ENCODE measurements at places on chromosomes 5 and 9.

DNA sequence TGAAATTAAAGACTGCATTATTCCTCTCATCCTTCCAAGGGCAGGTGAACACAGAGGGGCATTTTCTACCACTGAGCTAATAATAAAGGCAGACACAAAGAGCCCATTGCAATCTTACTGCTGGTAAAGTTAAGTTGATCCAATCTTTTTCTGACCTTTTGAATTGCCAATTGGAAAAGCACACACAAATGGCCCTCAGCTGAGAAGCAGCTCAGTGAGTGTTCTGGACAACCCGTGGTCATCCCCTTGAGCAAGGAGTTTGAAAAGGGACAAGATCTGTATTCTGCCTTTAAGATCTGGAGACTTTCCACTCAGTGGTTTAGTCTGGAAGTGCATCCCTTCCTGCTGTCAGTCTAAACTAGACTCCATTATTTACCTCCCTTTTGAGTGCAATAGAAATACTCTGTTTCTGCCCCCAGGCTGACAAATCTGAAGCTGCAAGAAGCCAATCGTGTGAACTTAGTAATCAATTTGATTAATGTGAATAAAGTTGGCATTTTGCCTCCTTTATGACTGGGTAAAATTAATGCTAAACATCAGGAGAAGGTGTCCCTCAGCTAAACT lies 835.7 kb downstream of the MAT2B start:
- DNase-seq, result no peak

DNA sequence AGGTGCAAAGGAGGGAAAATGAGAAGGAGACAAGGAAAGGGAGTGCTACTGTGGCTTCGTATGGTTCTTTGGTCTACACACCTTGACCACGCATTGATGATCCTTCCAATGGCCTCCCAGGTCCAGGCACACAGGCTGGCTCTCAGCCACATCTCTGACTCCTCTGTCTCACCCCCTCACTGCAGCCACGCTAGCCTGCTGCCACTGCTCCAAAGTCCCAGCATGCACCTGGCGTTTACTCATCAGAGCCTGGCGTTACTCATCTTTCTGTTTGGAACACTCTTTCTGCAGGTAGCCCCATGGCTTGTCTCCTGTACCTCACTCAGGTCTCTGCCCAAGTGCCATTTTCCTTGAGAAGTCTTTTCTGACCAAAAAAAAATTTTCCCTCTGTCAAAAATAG lies 195.5 kb downstream of the SNCAIP start:
- DNase-seq, result no peak

DNA sequence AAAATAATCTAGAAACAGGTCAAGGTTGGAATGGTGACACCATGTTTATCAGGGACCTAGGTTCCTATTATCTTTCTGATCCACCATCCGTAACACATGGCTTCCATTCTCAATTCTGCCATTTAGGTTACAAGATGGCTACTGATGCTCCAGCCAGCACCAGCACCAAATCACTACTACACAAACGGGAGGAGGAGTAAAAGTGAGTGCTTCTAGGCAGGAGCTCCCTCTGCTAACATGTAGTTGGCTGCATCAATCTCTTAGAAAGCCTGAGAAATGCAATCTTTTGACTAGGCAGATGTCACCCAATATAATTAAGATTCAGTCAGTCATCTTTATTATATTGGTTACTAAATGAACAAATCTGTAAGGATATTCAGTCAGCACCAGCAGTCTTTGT lies 515.9 kb downstream of the RAB3C start:
- DNase-seq, result no peak

DNA sequence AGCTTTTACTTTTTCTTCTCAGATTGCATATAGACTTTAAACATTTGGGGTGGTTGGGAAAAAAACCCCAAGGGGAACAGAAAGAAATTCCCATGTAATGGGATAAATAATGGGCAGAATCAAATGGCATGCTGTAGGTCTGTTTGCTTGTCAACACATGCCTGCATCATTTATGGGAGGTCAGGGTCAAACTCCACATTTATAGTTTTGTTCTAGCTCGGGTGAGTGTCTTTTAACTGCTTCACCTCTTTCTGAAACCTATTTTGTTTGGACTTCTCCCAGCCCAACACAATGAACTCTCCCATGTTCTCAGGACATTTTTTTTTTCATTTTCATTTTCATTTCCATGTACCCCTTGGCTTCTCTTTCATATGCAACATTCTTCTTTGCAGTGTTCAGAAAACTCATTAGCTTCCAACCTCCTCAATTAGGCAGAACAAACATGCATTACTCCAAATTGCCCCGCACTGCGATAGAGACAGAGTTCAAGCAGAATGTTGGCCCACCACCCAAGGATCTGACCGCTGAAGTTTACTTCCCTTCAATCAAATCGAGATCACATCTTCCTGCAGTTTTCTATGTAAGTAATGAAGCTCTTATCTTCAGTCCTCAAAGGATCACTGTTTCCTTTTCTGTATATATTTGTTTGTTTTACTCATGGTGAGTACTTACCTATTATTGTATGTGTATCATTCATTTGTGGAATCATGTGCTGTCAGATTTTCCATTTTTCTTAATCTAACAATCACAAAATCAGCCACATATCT lies 354.6 kb downstream of the ZSWIM6 start:
- no peak for DNase-seq

- DNase-seq, result no peak
Observed at GRCh38 chr5:110663525-110663924, 62.9 kb downstream of the TMEM232 start.

DNA sequence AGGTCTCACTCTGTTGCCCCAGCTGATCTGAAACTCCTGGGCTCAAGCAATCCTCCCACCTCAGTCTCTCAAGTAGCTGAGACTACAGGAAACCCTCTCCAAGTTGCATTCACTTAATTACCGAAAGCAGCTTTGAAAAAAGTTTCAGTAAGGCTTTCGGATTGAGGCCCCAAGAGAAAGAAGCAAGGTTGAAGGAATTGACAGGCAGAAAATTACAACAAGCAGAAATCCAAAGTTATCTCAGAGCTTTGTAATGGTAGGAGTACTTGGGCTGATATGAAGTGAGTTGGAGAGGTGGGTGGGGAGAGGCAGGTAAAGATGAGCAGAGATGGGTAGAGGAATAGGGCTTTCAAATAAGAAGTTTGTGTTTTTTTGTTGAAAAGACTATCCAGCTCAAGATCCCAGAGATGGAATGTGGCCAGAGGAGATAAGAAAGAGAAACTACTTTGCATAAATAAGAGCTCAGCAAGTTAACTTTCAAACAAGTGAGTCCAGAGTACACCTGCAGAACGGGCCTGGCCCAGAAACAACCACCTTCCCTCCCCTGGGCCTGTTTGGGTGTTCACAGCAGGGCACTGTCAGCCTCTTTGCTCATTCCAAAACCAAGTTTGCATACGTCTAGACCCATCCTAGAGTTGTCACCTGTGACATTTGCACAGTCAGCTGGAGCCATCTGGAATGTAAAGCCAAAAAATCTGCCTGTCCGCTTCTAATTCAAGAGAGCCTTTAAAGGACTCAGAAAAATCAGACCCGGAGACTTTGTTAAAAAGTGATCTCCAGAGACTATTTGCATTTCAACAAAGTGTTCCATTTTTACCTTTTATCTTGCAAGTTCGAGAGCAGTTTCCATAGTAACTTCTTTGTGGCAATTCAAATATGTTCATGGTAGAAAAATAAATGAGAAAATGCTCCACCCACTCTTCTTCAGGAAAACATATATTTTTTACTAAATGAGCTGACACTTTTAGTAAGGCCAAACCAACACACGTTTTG lies 2.2 kb upstream of the CLINT1 start:
- no peak for DNase-seq

GRCh38 chr5:157342822-157343402 lies 77.0 kb downstream of the CYFIP2 start:
- DNase-seq, result peak; percentile 12

DNA sequence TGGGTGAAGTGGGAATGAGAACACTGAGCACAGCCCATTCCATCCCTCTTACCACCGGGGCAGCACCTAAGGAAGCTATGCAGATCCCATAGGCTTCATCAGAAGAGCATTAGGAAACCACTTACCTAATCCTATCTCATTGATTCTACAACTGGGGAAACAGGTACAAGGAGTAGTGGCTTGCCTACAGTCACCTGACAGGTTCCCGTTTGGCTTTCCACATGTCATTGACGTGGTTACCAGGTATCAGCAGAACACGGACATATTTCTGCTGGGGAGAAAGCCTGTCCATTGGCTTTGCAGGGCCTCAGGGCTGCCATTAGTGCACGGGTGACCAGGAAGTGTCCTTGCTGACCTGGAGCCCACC lies 11.3 kb downstream of the AFAP1L1 start:
- DNase-seq, result no peak

GRCh38 chr5:148810823-148811222 lies 15.6 kb upstream of the ADRB2 start:
- DNase-seq, result no peak

DNA sequence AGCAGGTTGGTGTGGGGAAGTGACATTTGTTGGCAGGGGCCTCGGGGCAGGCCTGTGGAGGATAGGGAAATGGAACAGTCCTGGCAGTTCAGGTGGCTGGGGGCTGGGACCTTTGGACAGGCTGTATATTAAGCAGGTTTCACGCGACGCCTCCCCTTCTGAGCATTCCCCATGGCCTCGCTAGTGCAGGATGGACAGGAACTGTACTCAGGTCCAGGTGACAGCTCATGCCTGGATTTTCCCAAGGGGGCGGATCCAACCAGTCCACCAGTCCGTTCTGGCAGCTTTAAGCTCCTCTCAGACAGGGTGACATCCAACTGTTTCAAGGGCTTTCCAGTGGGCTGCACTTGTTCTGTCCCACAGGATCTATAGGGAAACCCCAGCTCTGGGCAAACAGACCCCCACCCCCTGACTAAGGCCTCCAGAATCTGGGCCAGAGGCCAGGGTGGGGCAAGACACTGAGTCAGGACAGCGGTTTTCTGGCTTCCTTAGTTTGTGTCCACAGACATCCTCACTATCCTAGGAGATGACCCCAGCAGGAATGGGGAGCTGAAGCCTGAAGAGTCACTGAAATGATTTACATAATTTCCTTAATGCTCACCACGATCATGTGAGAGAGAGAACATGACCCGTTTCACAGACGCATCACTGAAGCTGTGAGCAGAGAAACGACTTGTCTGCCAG lies 20.9 kb downstream of the CSF2 start:
- no peak for DNase-seq

DNA sequence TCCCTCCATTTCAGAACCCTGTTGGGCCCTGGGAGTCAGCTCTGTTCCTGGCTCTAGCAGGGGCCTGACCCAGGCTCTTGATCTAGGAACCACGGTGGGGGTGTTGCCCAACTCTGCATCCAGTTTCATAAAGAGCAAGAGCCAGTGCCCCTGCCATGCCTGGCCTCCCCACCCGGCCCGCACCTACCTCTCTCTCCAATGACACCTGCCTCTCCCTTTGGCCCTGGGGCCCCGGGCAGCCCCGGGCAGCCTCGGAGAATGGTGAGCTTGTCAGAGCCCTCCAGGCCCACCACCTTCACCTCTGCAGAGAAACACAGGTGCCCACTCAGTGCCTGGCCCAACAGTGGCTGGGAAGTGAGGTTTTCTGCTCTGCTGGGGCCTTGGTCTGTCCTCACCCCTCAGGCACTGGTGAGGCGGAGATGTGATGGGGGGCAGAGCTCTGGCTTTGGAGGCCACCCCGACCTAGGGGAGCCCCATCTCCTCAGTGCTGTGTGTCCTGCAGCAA lies 1.5 kb downstream of the FCN1 start:
- DNase-seq, result no peak

DNA sequence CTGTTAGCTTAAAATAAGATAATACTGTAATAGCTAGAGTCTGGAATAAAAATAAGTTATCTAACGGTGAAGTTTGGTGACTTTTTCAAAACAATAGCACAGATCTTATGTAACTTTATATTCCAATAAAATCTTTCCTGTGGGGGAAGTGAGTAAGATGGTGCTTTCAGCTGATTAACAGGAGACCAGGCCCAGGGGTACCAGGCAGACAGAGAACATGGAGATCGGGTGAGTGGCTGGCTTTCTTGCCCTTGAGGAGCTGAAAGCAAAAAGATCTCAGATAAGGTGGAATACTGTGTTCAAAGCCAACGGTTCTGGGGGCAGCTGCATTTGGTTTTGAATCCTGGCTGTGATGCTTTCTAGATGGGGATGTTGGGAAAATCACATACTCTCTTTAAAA lies 61.3 kb downstream of the MAT2B start:
- no peak for DNase-seq

DNA sequence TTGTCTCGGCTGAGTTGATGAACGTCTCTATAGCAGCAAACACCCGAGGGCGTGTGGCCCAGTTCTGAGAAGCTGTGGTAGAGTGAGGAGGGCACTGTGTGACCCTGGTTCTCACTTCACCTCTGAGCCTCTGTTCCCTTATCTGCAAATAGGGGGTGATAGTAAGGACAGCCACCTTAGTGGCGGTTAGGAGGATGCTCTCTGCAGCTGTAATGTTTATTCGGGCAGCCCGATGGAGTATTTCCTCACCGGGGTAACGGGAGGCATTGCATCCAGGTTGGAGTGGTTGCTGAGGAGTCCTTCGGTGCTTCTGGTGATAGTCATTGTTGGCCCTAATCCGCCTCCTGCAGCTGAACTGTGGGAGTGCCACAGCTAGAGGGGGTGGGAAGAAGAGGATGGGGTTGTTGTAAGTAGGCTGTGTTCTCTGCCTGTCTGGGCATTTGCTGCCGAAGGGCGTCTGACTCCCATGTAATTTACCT lies 13.9 kb downstream of the PRRC2B start:
- DNase-seq, result no peak

DNA sequence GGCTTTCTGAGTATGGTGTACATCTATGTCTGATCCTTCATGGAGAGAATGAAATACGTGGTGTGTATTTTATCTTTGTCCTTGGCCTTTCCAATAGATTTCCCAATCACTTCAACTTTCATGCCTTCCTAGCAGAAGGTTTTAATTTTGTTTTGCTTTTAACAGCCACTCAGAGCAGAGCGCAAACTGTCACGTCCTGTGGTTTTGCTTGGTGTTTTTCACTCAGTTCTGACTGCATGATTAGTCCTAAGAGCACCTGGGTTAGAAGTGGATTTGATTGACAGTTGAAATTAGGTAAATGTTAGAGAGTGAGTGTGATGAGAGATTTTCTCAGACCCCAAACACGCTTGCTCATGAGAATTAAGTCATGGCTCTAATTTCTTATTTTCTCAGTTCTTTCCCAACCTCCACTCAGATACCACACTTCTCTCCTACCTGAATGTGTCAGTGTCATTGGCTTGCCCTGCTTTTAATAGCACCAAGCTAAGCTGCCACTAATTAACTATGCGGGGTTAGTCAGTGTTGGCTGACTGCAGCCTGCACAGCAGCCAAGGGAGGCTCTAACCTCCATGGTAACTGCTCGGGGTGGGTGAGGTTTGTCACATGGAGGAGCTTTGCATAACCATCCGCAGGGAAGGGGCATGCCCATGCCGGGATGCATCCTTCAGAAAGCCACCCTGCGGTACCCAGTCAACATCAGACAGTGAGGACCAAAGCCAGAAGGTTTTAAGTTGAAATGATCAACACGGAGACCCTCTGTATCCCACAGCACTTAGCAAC lies 173.4 kb downstream of the NR3C1 start:
- DNase-seq, result no peak

DNA sequence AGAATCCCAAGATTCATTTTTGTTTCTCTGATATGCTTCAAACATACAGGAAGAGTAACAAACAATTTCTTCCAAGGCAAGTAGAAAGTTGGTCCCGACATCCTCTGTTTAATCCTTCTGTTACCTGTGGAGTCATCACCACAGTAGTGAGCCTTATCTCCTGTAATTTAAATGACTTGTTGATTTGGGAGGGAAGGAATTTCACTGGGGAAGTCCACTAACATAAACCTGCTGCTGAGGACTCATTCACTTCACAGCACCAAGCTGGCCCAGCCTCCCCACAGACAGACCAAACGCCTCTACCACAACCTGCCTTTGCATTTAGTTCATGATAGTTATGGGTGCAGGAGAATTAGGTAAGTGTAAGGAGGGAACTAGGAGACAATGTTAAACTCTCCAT lies 63.2 kb downstream of the PRKACG start:
- no peak for DNase-seq

- no peak for DNase-seq
Observed at GRCh38 chr5:131587541-131587940, 47.5 kb downstream of the RAPGEF6 start.

Data from activated T-cell treated with anti-CD3 and anti-CD28 coated beads for 1 hour (primary cell).